Testis (tissue), 5 donors: ENCODE measurements at places on chromosomes 7 and 10.

GRCh38 chr10:35561715-35562114 lies 43.4 kb upstream of the GJD4 start:
- no peak for DNase-seq

- DNase-seq: no peak
Measured at GRCh38 chr10:31749301-31749700, 179.3 kb downstream of the ARHGAP12 start.

GRCh38 chr10:21413268-21413667 lies 112.2 kb downstream of the SKIDA1 start:
- DNase-seq: no peak

DNA sequence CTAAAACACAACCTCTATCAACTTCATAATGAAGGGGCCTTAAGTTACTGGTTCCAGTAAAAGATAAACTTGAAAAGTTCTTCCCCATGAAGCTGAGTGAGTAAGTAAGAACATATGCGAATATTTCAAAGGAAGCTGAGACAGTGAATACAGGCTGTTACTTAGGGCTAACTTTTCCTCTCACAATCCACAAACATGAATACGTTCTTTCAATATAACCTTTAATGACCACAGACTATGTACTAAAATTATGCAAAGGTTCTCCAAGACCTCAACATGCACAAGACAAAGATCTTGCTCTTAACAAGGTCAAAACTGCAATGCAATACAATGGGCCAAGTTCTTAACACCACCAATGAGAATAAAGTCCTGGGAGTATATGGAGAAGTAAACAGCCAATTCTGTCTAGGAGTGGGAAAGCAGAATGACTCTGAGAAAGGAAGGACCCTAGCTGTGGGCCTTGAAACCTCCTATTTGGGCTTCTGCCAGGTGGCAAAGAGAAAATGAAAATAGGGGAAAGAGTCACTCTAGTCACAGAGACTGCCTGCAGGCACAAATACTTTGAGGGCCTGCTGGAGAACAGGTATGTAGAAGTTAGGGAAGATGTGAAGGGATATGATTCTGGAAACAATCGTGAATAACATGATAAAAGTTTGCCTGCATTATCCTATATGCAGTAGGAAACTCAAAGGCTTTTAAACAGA lies 43.7 kb downstream of the OSBPL3 start:
- DNase-seq: no peak

DNA sequence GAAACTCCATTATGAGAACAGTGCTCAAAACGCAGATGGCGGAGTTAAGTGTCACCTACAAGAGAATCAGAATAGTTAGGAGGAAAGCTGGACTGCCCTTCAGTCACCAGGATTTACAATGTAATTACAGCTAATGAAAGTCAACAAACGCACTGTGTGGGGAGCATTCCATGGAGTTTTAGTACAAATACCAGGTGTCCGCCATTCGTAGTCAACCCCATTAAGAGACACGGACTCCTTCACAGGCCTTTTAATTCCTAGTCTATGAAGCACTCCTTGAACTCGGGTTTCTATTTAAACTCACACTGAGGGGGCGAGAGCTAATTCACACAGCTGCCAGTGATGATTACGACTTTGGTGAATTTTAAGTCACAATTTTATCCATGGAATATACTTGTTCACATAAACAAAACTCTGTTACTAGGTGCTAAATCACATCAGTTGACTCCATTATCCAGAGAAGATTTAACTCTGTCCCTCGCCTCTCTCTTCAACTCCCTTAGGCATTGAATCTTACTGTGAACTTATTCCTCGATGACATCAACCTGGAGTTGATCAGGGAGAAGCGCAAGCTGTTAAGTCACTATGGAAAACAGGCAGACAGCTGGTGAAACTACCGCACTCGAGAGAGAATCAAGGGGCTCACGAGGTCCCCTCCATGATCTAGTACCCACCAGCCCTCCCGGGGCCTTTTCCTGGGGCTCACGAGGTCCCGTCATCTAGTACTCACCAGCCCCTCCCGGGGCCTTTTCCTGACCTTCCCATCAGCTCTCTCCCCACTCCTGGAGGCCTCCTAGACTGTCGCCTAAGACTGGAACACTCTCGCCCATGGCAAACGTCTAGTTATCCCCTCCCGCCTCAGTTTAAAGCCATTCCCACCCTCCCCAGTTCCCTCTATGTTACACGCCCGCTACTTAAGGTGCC lies 1.5 kb downstream of the ZFAND2A start:
- DNase-seq: no peak

- DNase-seq: no peak
Measured at GRCh38 chr10:21479570-21480315, 45.7 kb downstream of the SKIDA1 start.

DNA sequence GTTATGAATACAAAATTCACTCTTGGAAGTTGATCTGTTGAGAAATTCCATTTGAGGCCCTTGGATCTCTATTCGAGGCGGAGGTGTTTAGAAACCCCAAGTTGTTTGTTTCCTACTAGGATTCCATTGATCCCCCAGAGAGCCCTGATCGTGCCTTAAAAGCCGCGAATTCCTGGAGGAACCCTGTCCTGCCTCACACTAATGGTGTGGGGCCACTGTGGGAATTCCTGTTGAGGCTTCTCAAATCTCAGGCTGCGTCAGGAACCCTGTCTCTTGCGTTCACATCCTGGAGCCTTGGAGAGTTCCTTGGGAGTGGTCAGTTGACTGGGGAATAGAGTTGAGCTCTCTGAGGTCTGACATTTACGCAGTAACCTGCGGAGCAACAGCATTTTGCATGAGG lies 1.2 kb downstream of the CFAP69 start:
- DNase-seq: no peak

GRCh38 chr10:47077386-47077785 lies 166.2 kb downstream of the PTPN20 start:
- no peak for DNase-seq

- DNase-seq: no peak
Measured at GRCh38 chr10:56240471-56240870, 120.6 kb downstream of the ZWINT start.

DNA sequence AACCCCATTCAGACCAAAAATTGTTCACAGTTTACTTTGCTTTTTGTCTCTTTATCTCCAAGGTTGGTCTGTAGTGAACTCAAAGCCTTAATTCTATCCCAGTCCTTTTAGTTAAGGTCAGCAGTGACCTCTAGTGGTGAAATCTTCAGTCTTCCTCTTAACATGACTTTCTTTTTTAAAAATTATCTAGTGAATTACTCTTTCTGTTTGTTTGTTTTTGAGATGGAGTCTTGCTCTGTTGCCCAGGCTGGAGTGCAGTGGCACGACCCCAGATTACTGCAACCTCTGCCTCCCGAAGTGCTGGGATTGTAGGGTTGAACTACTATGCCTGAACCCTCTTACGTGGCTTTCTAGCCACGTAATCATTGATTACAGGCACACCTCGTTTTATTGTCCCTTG lies 25.0 kb downstream of the ZNF487 start:
- DNase-seq: peak; percentile 37

DNA sequence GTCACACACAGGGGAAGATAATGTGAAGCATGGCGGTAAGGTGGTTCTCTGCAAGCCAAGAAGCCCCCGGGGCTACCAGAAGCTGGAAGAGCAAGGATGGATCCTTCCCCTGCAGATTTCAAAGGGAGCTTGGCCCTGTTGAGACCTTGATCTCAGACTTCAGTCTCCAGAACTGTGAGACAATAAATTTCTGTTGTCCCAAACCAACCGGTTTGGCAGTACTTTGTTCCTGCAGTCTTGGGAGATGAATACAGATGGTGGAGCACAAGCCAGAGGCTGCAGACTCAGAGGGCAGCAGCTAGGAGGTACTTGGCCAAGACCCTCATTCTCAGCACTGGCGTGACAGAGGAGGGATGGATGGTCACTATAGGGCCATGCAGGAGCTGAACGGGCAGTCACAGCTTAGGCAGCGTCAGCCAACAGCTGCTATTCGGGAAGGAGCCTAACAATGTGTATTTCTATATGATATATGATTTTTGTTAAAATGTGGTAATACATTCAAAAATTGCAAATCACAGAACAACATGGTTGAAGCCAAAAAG lies 387.3 kb downstream of the TNS3 start:
- no peak for DNase-seq

GRCh38 chr10:130745251-130745650 lies 566.3 kb downstream of the TCERG1L start:
- DNase-seq: no peak

- DNase-seq: no peak
Measured at GRCh38 chr7:17274551-17275245, 23.8 kb upstream of the AHR start.

- no peak for DNase-seq
Measured at GRCh38 chr10:124068929-124069328, 24.5 kb downstream of the CHST15 start.

DNA sequence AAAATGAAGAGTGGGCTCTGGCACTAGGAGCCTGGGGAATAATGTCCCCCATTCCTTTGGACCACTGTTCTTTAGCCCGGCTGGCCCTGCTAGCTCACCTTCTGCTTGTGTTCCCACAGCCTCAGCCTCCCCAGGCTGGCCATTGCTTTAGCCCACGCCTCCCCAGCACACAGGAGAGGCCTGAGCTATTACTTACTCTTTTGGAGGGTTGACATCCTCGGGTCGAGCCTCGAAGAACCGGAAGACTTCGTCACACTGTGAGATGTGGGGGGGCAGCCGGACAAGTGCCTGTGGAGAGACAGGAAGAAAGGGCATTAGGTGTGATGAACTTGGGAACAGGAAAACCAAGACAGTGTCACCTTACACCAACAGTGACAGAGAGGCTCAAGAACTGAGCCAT lies 131.3 kb downstream of the SH3PXD2A start:
- DNase-seq: no peak

DNA sequence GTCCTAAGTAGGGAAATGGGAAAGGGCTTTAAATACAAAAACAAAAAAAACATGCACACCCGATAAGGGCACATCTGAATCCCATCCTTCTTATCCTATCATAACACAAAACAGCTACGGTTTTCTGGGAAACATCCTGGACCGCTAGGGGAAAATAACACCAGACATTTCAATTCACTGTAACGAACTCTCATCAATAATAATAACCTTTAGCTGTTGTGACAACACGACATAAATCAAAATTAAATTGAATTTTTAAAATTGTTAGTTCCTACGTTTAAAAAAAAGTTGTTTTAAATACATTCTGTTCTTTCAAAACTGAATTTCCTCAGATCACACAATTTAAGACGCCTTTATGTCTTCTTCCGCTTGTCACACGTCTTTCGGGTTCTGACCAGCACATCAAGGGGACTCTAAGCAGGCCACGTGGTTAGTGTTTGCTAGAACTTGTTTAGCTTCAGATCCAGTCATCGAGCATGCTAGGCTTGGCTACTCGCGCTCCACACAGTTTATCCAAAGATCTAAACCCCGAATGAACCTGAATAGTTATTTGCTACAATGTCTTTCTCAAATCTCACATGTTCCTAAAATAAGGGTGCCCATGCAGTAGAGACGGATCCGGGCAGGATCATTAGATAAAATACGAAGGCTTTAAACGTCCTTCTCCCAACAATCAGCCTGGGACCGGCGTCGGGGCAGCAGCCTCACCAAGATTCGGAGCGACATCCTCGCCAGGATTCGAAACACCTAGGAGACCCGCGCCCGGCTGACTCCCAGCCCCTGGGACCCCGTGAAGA lies 839 bp downstream of the IKZF5 start:
- peak; percentile 86 for DNase-seq
